ENCODE measurements at places on chromosomes 4 and X.

- no peak for DNase-seq
Observed at GRCh38 chr4:182716192-182716591, 201.0 kb downstream of the DCTD start.

GRCh38 chr4:188194421-188194820 is 55.2 kb downstream of the TRIML1 start:
- no peak for DNase-seq

DNA sequence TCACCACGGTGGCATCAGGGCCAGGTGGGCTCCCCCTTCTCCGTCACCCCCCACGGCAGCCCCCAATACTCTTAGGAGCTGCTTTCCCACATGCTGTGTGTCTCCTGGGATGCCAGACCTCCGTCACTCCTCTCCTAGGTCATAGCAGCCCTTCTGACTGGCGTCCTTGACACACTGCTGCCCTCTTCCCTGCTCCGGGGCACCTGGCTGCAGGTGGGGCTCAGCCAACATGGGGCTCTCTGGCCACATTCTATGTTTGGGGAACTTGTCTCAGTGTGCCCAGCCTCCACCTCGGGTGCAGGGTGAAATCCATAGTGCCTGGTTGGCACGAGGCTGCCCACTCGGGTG is 13.8 kb downstream of the TMEM175 start:
- DNase-seq: no peak

DNA sequence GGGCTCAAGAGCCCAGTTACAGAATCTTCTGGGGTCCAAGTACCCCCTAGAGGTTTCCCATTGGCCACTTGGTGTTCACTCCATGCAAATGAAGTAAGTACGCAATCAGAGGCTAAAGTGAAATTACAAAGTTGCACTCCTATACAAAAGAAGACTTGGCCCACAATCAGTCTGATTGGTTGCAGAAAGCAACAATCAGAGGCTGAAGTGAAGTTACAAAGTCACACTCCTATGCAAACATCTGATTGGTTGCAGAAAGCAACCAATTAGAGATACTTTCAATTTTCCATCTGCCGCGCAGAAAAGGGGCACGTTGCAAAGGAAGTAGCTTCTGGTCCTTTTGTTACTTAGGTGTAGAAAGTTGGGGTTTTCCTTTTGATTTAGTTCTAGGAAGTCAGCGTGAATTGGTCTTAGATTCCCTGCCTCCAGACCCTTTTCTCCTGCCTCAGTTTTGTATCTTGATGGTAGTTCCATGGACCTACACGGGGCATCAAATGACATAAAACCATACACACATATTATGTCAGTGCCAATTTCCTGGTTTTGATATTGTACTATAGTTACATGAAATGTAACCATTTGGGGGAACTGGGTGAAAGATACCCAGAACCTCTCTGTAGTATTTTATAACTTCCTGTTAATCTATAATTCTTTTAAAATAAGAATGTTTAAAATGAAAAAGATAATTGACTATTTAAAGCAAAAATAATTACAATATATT is 12.4 kb upstream of the PIN4 start:
- DNase-seq: no peak

DNA sequence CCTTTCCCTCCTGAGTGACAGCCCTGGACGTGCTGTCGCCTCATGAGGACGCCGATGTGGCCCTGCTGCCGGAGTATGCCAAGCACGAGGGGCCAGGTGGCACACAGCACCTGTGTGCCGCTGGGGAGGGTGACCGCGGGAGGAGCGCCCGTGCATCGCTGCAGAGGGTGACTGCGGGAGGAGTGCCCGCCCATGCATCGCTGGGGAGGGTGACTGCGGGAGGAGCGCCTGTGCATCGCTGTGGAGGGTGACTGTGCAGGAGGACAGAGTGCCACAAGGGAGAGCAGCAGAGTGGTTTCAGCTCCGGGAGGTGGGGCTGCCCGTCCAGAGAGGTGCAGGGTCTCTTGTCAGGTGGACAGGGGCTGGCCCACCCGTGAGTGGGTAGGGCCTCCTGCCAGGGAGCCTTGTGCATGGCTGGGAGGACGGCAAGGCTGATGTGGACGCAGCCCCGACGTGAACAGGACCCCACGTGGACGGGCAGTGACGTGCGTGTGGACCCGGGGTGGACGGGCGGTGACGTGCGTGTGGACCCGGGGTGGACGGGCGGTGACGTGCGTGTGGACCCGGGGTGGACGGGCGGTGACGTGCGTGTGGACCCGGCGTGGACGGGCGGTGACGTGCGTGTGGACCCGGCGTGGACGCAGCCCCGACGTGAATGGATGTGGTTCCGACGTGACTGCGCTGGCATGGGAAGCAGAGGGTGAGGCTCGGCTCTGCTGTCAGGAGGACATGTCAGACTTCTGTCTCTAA is 14.7 kb downstream of the PCGF3 start:
- DNase-seq: no peak

GRCh38 chr4:52372747-52373146 is 286.4 kb downstream of the USP46 start:
- no peak for DNase-seq

DNA sequence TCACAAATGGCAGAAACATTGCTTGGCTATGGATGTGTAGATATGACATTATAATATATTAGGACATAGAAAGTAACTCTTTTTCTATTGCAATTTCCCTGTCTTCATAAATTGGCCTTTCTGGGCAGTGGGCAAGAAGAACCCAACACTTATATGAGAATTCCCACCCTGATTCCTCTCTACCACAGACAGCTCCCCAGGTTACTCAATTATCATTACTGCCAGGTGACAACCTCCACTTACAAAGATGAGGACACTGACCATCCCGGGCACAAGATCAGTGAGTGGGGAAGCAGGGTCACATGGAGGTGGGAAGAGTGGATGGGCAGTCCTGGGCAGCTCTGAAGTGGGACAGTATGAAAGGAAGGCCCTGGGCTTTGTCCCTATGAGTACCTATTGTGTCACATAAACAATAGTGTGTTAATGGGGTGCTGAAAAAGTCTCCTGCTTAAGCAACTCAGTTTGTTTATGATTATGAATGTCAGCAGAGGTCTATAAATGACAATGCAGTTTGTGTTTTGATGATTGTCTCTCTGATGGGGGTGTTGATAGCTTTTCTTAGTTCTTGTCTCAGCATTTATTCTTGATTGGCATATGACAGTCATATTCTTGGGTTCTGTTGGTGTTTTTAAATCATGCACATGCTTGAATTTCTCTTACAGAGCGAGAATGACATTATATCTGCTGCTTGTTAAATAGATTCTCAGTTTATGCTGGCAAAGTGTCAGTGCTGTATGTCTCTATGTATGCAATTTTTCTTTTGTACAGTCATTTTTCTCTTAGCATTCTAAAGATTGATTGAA is 99.9 kb downstream of the SLIT2 start:
- DNase-seq: no peak

DNA sequence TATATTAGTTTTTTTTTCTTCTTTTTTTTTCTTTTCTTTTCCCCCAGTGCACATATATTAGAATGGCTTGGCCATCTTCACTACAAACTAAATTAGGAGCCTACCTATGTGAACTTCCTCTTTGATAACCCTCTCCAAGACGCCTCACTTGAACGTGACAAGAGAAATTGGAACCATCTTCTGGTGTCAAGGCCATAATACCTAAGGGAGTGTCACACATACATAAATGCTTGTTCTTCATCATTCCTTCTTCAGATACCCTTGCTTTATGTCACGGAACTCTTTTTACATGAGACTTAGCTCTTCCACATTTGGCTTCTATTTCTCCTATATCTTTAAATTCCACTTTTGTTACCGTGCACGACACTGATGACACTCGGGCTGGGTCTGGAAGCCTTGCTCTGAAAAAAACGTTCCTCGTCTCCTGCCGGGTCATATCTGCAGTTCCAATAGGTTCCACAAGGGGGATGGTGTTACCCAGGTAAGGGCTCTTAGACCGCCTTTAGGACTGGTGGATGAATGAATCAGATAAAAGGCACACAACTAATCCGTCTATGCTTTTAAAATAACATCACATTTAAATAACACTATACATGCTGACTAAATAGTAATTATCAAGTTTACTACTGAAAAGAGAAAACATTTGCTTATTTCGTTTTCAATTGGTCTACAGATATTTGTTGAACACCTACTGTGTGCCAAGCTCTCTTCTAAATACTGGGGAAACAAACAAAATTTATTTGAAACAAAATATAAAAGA is 19.9 kb downstream of the DGAT2L6 start:
- DNase-seq: peak; percentile 64

DNA sequence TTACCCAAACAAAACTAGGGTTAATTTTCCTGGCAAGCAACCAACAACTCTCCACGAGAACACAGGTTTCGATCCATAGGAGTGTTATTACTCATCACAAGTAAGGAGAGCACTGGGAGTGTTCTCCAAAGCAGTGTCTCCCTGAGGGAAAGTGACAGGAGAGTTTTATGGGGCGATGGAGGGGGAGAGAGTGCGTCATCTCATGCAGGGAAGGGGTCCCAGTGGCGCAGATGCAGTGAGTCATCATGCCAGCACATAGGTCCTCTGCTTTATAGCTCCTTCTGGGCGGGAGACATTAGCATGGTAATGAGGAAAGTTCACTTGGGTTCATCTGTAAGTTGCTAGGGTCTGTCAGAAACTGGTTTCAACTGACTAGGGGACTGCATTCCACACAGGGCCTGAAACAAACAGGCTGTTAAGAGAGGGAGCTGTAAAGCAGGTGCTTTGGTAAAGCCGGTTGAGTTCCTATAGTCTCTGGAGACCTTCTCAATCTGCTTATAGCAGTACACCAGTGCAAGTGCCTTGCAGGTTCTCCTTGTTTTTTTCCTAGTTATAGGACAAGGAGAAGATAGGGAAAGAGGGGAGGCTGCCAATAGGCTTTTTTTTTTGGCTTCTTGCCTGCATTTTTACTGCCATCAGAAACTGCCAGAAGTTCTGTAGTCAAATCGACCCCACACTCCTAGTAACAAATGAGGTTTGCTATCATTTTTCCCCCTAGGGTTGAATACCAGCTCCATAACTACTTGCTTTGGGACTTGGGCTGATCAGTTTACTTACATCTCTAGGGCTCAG is 12.8 kb upstream of the BOD1L1 start:
- no peak for DNase-seq

DNA sequence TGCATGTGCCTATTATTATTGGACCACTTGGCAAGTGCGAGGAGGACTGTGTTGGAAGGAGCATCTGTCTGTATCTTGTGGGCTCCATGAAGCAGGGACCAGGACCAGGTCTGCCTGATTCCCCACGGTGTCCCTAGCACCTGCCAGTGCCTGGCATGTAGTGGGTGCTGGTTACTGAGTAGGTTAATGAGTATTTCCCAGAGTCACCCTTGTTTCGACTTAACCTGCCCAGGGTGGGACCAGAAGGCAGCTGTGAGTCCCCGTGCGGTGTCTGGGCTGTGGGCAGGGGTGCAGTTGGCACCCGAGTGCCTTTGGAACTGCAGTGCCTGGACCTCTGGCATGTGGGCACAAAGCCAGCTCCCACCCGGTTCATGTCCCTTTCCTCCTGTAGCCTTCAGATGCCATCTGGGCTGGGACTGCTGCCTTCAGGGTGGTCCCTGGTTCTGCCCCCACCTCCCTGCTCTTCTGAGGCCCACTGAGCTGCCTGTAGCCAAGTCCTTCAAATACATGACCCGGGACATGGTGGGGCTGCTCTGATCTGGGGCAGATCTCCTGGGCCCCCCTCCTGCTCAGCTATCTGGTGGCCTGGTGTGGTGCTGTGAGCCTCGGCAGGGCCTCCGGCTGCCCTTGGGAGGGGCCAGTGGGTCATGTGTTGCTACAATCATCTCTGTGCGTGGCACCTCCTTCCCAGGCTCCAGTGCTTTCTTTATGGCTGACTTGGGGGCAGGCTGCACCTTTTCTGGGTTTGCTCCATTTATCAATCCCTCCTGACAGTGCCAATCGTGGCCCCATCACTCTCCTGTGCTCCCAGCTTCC is 53.0 kb upstream of the SORCS2 start:
- DNase-seq: no peak

DNA sequence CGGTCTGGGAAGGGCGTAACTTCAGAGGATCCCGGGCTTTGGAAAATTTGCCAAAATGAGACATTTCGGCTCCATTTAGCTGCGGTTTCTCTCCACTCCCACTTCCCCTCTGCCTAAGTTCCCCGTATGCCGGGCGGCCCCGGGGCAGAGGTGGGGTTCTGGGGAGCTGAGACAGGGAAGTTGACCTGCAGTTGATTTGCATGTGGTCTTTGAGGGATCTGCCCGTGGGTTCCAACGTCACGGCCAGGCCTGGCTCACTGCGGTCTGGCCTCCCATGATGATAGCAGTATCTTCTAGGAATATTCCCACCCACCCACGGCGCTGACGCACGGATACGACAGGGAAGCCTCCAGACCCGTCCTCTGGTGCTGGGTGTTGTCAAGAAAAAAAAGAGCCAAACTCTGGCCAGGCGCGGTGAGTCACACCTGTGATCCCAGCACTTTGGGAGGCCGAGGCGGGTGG is 27.3 kb upstream of the CRLF2 start:
- no peak for DNase-seq

GRCh38 chr4:120704538-120704937 is 218.0 kb downstream of the PRDM5 start:
- DNase-seq: no peak

DNA sequence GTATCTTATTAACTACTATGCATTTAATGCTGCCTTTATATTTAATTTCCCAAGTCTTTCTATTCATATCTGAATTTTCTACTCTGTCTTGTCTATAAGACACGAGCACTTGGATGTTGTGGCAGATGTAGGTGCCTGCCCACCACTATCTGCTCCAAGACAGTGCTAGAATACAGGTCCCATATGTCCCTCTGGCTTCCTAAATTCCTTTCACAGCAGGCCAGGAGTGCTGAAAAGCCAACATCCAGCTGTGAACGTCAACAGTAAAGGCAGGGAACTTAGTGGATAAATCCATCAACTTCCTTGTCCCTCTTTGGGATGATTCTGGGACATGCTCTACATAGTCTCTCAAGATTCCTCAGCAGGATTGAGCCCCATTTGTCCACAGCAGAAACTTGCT is 245.1 kb upstream of the ETNPPL start:
- no peak for DNase-seq

DNA sequence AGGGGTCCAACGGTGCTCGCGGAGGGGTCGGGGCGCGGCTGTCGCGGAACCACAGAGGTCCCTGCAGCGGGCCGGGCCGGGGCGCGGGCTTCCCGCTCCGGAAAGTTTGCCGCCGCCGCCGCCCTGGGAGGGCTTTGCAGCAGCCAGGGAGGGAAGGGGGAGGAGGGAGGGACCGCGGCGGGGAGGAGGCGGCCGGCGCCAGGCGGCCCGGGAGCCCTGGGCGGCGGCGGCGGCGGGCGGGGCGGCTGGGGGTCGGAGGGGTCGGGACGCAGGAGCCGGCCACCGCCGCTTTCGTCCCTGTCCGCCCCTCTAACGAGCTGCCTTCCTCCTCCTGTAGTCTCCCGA is 375 bp downstream of the FGFR3 start:
- no peak for DNase-seq

All from NCI-H2081 (cell line).